ENCODE measurements at places on chromosomes 1 and 21.

DNA sequence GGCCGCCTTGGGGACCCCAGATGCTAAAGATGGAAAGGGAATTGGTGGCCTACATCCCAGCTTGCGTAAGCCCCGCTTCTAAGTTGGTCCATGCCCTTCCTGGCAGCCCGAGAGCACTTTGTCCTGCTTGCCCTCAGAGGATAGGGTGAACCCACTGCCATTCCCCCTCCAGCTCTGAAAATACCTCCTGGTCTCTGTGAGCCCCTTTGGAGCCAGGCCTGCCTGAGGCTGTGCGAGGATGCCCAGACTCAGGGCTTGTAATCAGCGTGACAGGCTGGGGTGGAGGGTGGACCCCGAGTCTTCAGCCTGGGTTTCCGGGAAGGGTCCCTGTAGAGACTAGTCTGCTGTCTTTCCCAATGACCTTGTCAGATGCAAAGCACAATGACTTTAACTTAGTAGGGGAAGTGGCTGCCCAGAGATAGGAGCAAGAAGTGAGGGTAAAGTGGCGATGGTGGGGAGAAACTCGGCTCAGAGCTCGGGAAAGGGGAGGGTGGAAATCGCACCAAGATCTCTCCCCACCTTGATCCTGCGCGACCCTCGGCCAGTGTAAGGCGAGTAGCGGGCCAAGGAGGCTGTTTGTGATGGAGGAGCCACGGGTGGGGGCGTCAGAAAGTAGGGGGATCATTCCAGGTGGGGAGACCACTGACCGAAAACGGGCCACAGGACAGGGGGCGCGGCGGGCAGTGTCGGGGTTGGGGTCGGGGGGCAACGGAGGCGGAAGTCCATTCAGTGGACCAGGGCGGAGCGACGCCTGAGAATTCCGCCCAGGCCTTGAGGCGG, 2.7 kb upstream of the HES3 start:
- DNase-seq: no peak

DNA sequence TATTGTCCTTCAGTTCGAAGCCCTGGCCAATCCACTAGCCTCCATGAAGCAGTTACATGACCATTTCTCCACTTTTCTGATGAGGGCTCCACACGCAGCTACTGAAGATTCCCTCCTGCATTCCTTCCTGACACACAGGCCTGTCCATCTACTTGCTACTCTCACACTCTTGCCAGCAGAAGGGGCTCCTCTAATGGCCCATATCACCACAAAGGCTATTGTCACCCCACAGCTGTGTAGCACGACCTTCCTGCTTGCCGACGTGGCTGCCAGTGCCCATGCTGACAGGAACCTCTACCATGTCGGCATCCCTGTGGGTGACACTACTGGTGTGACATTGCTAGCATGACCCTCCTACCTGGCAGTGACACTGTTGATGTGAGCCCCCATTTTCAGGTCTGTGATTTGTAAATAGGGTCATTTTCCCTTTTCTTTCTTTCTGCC, 1528.6 kb upstream of the TPTE start:
- no peak for DNase-seq

GRCh38 chr1:234150892-234151291, 222.4 kb upstream of the COA6 start:
- no peak for DNase-seq

GRCh38 chr1:175220853-175221556, 28.4 kb upstream of the KIAA0040 start:
- DNase-seq: no peak

DNA sequence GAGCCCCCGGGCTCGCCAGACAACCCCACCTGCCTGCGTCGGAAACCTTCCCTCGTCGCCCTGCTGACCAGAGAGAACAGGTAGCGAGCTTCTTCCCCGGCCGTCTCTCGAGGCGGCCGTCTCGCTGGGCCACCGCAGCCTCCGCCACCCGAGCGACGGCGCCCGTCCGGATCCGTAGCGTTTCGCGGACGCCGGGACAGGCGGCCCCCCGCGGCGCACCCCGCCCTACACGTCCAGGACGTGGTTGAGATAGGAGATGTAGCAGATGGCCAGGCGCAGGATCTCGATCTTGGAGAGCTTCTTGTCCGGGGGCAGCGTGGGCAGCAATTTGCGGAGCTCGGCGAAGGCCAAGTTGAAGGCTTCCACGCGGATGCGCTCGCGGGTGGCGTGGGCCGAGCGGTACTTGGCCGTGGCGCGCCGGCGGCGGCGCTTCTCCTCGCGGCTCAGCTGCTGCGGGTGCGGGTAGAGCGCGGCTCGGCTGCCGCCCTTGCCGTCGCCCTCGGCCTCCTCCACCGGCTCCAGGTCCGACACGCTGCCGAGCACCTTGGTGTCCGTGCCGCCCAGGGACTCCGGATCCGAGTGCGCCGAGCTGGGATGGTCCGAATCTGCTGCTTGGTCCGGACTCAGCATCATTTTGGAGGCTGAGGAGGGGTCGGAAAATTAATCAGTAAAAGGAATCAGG, 3.0 kb downstream of the NHLH2 start:
- no peak for DNase-seq

DNA sequence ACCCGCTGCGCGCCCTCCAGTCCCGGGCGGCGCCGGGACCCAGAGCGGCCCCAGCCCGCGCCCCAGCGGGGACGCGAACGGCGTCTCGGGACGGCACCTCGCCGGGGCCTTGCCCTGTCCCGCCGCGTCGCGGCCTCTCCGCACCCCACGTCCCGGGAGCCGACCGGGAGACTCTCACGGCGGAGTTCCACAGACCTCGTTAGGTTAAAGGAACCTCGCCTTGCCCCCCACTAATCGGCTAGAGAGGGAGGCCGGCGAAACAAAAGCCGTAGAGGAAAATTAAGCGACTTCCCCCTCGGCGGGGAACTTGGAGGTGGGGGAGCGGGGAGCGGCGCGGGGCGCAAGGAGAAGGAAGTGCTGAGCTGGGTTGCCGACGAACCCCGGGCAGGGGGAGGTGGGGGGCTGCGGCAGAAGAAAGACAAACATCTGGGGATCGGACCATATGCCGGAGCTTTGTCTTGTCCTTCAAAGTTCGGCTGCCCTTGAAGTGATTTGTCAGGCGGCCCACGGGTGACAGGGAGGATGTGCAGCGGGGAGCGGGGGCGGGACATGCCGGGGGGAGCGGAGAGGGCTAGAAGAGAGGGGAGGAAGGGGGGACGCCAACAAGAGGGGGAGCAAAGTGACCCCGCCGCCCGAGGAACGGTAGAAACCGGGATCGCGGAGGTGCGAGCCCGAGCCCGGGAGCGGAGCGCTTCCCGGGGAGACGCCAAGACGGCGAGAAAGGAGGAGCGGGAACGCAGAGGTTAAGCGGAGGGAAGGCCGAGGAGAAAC, 120.0 kb upstream of the RRP15 start:
- no peak for DNase-seq

- DNase-seq: no peak
Measured at GRCh38 chr1:215475796-215476481, 91.2 kb upstream of the KCTD3 start.
